Sigmoid colon (tissue), 7 donors: ENCODE measurements at places on chromosomes 5 and 9.

- DNase-seq: no peak
Measured at GRCh38 chr9:23926368-23926767, 100.3 kb upstream of the ELAVL2 start.

GRCh38 chr5:148633067-148633377 is 21.3 kb downstream of the HTR4 start:
- no peak for DNase-seq

GRCh38 chr5:134255418-134256150 is 29.7 kb upstream of the PPP2CA start:
- DNase-seq: no peak

DNA sequence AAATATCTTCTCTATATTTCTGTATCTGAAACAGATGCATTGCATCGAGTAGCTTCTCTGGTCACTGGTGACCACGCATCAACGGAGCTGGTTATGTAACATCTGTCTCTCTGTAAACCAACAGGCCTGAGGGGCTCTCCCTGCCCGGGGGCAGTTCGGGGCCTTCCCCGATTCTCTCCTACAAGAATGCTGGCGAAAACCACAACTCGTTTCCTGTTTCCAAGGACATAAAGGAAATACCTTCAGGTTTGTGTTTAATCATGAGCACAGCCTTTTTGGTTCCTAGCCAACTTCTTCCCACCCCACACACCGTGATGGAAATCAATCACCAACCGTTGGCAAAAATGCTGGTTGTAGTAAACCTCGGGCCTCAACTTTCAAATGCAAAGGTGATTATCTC is 25.1 kb downstream of the GDNF start:
- DNase-seq: no peak

- DNase-seq: no peak
Measured at GRCh38 chr9:18863791-18864190, 169.2 kb downstream of the SAXO1 start.

DNA sequence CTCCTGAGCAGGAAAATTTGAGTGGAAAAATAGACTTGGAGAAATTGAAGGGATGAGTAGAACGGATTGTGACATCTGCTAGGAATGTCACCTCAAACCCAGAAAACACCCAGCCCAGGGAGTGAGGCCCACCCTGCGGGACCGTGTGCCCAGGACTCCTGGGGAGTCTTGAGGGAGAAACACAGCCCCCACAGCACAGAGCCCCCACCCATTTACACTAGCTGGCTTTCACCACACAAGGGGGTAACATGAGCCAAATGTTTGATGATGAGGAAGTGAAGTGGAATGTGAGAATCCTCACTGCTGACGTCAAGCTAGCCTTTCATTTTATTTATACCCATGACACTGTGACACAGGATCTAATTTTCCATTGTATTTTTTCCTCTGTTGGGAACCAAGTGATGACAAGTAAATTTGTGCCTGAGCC is 42.8 kb upstream of the PDE8B start:
- no peak for DNase-seq

DNA sequence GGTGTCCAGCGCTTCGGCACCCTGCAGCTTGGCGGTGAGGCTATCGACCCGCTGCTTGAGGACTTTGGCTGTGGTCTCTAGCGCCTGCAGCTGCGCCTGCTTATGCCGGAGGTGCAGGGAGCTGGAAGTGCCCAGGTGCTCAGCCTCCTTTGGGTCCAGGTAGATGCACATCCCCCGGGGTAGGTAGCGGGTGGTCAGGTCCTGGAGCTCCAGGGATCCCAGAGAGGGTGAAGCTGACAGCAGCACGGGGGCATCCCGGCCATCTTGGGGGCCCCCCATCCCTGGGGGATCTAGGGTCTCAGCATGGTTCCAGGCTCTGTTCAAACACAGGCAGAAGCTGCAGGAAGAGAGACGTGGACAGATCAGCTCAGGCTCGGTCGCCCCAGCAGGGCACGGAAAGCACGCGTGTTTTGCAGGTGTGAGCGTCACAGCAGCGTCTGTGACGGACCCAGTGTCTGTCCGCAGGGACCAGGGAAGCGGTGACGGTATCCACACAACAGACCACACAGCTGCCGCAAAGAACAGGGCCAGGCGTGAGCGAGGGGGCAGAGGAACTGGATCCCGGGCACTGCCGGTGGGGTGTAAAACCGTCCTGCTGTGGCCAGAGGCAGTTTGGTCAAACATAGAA is 17.4 kb downstream of the CCDC187 start:
- DNase-seq: no peak

DNA sequence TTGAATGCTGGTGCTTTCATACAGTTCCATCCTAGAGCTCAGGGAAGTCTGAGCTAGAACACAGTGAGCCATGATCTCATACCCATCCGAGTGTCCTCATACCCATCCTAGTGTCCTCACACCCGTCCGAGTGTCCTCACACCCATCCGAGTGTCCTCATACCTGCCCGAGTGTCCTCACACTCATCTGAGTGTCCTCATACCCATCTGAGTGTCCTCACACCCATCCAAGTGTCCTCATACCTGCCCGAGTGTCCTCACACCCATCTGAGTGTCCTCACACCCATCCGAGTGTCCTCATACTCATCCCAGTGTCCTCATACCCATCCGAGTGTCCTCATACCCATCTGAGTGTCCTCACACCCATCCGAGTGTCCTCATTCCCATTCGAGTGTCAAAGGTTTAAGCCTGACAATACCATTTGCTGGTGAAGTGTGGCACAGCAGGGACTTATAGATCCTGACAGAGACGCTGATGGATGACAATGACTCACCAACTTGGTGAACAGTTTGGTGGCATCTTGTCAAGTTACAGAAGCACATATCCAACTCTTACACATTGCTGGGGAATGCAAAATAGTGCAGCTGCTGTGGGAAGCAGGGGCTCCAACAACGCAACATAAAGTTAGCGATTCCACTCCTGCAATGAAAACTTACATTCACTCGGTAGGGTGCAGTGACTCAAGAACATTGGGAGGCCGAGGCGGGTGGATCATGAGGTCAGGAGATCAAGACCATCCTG is 77.0 kb upstream of the COL5A1 start:
- peak; percentile 40 for DNase-seq

GRCh38 chr9:95250462-95251221 is 66.9 kb downstream of the FANCC start:
- no peak for DNase-seq

DNA sequence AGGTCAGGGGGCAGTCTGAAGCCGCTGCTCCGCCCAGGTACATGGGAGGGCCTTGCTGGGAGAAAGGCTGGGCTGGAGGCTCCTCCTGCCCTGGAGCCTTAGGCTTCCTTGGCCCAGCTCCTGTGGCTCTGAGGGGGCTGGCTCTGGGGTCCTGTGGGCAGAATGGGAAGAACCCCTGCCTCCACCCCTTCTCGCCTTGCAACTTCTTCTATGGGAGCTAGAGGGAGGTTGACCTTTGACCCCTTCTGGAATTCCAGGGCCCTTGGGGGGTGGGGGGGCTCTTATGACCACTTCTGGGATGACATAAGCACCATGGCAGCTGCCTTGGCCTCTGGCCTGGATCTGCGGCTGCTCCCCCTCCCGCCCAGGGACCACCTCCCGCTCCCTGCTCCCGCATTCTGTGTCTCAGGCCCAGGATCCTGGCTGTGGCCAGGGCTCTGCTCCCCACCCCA is 32.2 kb downstream of the IER5L start:
- DNase-seq: peak; percentile 88
